ENCODE measurements at places on chromosomes 5 and 9. TPM values are rescaled to one million over a fixed set of nuclear protein-coding genes. Genes with fewer than 3 reads are reported as not detected.

GRCh38 chr9:101487443-101487840 is 46.2 kb upstream of the RNF20 start:
- H3K4me1 ChIP-seq: no peaks in the 10 kb centered on the region
- H3K27ac ChIP-seq: peak overlapping the region; percentile 87
- H3K36me3 ChIP-seq: no peaks in the 10 kb centered on the region
- DNase-seq: peak; percentile 54
- H3K27me3 ChIP-seq: peaks cover 15% of the 10 kb centered on the region

DNA sequence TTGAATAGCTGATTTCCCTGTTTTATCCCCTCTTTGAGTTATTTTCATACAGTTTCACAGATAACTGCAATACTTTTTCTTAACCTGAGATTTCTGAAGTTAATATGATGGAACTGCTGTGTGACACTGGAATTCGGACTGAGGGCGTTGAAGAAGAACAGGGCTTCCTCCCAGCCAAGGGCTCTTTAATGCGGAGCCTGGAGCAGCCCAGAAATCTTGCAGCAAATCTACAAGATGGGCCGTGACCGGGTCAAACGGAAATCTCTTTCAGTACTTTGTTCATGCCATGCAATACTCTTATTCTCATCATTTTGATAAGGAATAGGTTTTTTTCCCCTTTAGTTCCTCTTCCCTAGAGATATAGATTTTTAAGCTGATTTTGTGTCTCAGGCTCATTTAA is 236.8 kb upstream of the IRX4 start:
- no peaks in the 10 kb centered on the region for H3K36me3 ChIP-seq
- no peak overlapping the region for H3K27ac ChIP-seq
- no peak for DNase-seq
- no peak overlapping the region for H3K4me3 ChIP-seq

DNA sequence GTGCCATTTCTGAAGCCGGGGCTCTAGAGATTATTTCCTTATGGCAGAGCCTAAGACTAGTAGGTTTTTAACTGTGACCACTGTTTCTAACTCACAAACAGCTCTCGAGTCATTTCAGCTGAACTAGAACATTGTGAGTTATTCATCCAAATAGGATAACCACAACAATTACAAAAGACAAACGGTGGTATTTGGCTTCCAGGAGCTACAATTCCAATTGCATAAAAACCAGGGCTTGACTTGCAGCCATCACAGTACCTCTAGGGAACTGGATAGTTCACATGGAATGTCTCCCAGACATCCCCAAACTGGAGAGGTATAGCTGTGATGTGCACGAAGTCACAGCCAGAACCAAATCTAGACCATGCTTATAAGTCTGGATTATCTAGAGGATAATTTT is 224.8 kb downstream of the FAM114A2 start:
- H3K36me3 ChIP-seq: no peaks in the 10 kb centered on the region
- no peaks in the 10 kb centered on the region for H3K4me1 ChIP-seq
- no peak overlapping the region for H3K4me3 ChIP-seq
- no peaks in the 10 kb centered on the region for H3K27me3 ChIP-seq
- H3K27ac ChIP-seq: no peak overlapping the region

GRCh38 chr9:5552301-5552700 is 42.0 kb downstream of the PDCD1LG2 start:
- no peak for DNase-seq
- H3K4me3 ChIP-seq: no peak overlapping the region
- no peaks in the 10 kb centered on the region for H3K36me3 ChIP-seq
- H3K27ac ChIP-seq: no peak overlapping the region

DNA sequence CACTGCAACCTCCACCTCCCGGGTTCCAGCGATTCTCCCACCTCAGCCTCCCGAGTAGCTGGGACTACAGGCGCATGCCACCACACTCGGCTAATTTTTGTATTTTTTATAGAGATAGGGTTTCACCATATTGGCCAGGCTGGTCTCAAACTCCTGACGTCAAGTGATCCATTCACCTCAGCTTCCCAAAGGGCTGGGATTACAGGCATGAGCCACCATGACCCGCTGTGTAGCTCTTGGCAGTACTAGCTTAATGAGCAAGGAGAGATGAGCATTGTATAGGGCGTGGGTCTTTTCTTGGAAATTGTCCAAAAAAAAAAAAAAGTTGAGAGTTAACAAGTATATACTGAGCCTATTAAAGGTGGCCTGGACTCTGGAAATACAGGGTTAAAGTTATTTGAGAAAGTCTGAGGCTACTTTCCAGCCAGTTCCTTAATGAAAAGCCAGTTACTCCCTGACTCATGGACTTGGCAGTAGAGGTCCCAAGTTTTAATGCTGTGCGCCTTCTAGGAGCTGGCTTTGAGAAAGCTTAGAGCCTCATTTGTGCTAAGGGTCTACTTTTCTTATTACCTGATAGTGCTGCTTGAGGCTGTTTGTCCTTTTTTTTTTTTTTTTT is 4.2 kb upstream of the FGF18 start:
- no peak overlapping the region for H3K4me3 ChIP-seq
- H3K36me3 ChIP-seq: peaks cover 45% of the 10 kb centered on the region
- H3K27ac ChIP-seq: no peak overlapping the region
- peaks cover 22% of the 10 kb centered on the region for H3K4me1 ChIP-seq
- no peaks in the 10 kb centered on the region for H3K27me3 ChIP-seq
- peak; percentile 50 for DNase-seq

- no peak overlapping the region for H3K4me3 ChIP-seq
- no peaks in the 10 kb centered on the region for H3K4me1 ChIP-seq
- H3K27ac ChIP-seq: no peak overlapping the region
- H3K36me3 ChIP-seq: no peaks in the 10 kb centered on the region
Observed at GRCh38 chr9:108675708-108676107, 180.1 kb downstream of the ACTL7B start.

DNA sequence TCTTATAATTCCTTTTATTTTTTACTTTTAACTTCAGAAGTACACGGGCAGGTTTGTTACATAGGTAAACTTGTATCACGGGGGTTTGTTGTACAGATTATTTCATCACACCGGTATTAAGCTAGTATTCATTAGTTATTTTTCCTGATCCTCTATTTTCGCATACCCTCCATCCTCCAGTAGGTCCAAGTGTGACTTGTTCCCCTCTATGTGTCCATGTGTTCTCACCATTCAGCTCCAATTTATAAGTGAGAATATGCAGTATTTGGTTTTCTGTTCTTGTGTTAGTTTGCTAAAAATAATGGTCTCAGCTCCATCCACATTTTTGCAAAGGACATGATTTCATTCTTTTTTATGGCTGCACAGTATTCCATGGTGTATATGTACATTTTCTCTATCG is 43.1 kb upstream of the IFNE start:
- DNase-seq: no peak
- no peak overlapping the region for H3K27ac ChIP-seq
- H3K36me3 ChIP-seq: no peaks in the 10 kb centered on the region
- H3K27me3 ChIP-seq: no peaks in the 10 kb centered on the region
- H3K4me3 ChIP-seq: no peak overlapping the region

GRCh38 chr9:101628173-101628572 is 33.4 kb upstream of the PPP3R2 start:
- no peaks in the 10 kb centered on the region for H3K4me1 ChIP-seq
- no peaks in the 10 kb centered on the region for H3K27me3 ChIP-seq
- no peak overlapping the region for H3K4me3 ChIP-seq
- no peaks in the 10 kb centered on the region for H3K36me3 ChIP-seq
- DNase-seq: no peak

DNA sequence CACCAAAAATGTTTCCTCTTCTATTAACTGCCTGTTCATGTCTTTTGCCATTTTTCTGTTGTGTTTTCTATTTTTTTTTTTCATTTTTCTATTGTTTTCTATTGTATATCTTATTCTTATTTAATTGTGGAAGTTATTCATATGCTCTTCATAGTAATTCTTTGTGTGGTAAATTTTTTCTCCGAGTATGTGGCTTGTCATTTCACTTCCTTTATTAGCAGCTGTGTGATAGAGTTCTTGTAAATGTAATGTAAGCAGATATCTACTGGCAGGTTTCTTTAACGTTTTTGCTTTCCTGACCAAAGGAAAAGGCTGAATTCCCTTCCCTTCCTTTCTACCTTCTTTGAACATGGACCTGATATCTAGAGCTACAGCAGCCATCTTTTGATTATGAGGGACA is 5.8 kb upstream of the PLPP1 start:
- H3K4me1 ChIP-seq: peaks cover 3% of the 10 kb centered on the region
- no peaks in the 10 kb centered on the region for H3K36me3 ChIP-seq
- no peaks in the 10 kb centered on the region for H3K27me3 ChIP-seq
- DNase-seq: no peak
- H3K27ac ChIP-seq: no peak overlapping the region
- no peak overlapping the region for H3K4me3 ChIP-seq

DNA sequence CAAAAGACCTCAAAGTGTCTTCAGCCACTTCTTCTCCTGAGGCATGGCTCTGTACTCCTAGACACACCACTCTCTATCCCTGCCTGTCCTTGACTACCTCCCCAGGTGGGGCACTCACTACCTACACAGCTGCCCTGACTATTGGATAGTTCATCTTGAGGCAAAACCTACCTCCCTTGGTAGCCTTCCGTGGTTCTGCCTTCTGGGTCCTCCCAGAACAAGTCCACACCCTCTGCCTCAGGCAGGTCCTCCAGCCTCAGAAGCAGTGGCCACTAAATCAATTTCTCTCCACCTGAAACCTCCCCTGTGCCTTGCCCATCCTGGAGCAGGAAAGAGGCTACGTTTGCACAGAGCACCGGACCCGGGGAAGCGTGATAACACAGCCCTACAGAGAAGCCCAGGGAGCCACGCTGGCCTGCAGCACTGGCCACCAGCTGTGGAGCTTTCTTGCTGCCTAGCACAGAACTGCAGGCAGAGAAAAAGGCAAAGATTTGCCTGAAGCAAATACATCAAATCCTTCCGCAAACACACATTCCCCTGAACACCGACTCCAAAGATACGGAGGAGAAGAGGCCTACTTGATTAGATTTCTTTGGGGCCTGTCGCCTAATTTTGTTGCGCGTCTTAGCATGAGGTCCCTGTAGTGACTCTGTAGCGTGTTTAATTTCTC is 141.8 kb downstream of the C9orf50 start:
- no peak overlapping the region for H3K4me3 ChIP-seq
- peaks cover 62% of the 10 kb centered on the region for H3K4me1 ChIP-seq
- H3K27ac ChIP-seq: peak overlapping the region; percentile 100
- peak; percentile 75 for DNase-seq
- no peaks in the 10 kb centered on the region for H3K27me3 ChIP-seq
- H3K36me3 ChIP-seq: no peaks in the 10 kb centered on the region

DNA sequence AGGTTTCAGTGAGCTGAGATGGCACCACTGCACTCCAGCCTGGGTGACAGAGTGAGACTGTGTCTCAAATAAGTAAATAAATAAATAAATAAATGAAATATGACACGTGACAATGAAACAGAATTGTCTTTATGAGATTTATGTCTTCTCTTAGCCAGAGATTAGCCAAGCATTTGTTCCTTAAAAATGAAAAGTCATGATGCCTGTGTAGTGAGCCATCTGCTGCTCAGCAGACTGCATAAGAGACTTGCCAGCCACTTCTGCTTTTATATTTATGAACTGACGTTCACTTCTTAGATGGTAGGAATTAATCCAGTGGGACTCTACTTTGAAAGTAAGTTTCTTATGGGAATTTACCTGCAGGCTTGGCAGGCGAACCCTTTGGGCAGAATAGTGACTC is 227.4 kb downstream of the NR3C1 start:
- no peak for DNase-seq
- no peaks in the 10 kb centered on the region for H3K27me3 ChIP-seq
- no peak overlapping the region for H3K4me3 ChIP-seq
- H3K27ac ChIP-seq: no peak overlapping the region
- H3K36me3 ChIP-seq: peaks cover 5% of the 10 kb centered on the region
- peaks cover 5% of the 10 kb centered on the region for H3K4me1 ChIP-seq

DNA sequence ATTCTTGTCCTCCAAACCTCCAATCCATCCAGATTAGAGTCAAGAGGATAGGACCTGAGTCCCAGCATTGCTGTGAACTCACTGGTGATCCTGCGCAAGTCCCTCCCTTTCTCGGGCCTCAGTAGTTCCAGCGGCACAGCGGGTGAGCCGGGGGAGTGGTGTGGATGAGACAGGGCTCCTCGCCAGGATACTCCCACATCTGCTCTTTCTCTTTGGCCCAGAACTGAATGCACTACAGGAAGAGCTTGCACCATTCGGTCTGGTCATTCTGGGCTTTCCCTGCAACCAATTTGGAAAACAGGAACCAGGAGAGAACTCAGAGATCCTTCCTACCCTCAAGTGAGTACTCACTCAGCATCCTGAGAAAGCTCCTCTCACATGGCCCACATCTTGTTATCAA is 6.3 kb downstream of the GPX3 start:
- no peaks in the 10 kb centered on the region for H3K27me3 ChIP-seq
- H3K4me3 ChIP-seq: no peak overlapping the region
- H3K36me3 ChIP-seq: peaks cover 88% of the 10 kb centered on the region
- peaks cover 28% of the 10 kb centered on the region for H3K4me1 ChIP-seq

The DOCK8 gene
- total RNA-seq: 6.6 TPM

The LOX gene
- 4.5 TPM for total RNA-seq
